ENCODE measurements at places on chromosomes 2 and 18.

- DNase-seq: peak; percentile 69
These were observed at the start of gene SNTG2 for GRCh38 chr2:950080-950966. SNTG2 (plus strand) TSS chr2:950849; CDS start chr2:950997, 148 bp downstream.

GRCh38 chr18:7367336-7367735 is 136.4 kb downstream of the LRRC30 start:
- no peak for DNase-seq

GRCh38 chr2:62743506-62743905 is 38.0 kb downstream of the EHBP1 start:
- no peak for DNase-seq

- DNase-seq: no peak
These were observed 4.1 kb downstream of the KCNF1 start for GRCh38 chr2:10915731-10916276.

- DNase-seq: no peak
These were observed 18.7 kb upstream of the CCBE1 start for GRCh38 chr18:59715966-59716369.

DNA sequence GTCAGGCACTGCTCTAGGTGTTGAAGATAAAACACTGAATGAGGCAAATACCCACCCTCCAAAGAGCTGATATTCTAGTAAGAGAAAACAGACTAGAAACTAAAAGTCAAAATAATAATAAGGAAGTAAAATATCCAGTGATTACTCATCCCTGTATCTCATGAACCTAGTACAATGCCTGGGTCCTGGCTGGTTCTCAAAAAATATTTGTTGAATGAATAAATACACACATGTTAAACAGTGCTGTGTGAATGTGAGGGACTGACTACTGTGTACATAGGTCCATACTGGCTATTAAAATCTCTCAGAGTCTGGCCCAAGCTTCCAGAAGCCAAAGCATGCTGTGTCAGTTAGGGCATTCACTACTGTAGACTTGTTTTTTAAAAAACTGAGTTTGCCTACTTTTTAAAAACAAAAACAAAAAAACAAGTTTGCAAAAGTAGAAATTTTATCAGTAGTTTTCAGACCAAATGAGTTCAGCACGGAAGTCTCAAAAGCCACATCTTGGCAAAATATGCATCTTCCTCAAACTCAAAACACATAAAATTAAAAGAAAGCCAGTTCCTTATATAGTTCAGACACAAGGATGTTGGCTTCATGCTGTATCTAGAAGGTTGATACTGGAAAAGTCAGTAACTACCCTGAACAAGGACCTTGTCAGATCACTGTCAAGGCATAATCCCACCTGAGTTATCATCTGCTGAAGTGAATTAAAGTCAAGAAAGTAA is 136.2 kb downstream of the THADA start:
- no peak for DNase-seq

GRCh38 chr2:58918141-58918540 is 677.0 kb upstream of the FANCL start:
- no peak for DNase-seq

- no peak for DNase-seq
These were observed 9.7 kb downstream of the SPP2 start for GRCh38 chr2:234060236-234060635.

GRCh38 chr2:98647636-98648035 is 39.2 kb downstream of the UNC50 start:
- DNase-seq: no peak

DNA sequence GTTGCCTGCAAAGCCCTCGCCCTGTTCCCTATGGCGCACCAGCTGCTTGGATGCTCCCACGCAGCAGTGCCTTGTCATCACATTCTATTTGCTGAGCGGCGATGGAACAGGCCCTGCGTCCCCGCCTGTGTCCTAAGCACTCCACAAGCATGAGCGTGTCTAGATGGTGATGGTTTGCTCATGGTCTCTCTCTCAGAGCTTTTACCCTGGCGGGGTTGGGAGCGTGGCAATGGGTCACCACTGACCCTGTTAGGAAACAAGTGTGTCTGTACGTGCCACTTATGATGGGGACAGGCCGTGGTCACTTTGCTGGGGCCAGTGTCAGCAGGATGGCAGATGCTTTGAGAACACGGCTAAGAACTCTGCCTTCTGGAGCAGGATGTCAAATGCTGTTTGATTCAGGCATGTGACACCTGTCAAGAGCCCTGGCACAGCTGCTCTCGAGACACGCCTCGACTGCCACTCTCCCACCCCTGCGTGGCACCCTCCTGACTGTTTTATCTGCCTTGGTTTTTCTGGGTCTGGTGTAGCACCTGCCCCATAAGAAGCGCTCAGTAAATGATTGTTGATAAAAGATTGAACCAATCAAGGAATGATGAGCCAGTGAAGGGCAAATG is 44.2 kb downstream of the RRM2 start:
- no peak for DNase-seq

DNA sequence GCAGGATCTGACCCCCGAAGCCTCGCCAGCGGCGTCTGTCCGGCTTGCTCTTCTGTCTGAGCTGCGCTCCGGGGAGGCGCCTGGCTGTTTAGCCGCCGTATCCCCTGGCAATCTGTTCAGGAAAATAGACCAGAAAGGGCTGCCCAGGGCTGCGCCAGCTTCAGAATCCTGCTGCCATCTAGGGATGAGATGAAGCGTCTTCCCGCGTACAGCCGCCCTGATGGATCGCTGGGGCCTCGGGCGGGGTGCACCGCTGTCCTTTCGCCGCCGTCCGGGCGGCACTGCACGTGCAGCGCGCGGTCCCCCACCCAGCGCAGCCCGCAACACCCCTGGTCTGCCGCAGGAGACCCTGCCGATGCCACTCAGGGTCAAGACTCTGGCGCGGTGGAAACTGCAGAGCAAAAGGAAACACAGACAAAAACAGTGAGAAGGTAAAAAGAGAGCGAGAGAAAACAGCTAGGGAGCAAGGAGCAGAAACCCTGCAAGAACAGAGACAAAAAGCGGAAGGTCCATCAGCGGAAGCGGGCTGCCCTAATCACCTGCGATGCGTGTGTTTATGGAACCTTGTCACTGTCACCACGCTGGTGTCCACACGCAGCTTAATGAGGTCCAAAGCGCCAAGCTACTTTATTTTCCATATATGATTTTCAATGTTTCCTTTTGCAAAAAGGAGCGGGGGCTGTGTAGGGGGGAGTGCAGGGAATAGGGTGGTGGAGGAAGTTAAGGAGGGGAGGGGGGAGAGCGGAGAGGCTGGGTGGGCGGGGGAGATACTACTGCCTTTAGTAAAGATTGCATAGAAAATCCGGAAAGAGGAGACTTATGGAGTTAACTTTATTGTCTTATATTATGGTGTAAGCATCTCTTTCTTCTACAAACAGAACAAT is 2113.3 kb upstream of the PIK3C3 start:
- DNase-seq: peak; percentile 51

DNA sequence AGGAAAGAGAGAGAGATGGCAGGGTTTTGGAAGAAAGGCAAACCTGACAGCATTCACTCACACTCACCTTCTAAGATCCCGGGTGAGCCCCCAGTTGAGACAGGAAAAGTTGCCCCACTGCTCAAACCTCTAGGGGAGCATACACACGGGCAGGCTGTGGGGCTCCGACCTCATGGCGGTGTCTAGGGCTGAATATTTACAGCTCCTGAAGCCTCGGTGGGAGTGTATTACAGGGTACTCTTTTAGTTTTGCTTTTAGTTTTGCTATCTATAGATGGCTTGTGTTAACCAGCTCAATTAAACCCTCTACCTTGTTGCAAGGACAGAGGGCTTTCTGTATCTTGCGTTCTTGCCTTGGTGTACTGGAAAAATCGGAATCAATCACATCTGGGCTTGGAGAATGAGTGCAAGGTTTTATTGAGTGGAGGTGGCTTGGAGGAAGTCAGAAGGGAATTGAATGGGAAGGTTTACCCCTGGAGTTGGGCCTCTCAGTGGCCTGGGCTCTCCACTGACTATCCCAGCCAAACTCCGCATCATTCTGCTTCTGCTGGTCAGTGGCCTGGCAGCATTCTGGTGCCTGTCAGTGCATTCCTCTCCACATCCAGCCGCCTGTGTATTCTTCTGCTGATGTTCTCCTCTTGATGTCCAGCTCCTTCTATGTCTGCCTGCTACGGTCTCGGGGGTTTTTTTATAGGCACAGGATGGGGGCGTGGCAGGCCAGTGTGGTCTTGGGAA is 10.1 kb upstream of the IFIH1 start:
- no peak for DNase-seq

Data from mucosa of descending colon (tissue), 3 donors.